AG20443 (cell line): ENCODE measurements at places on chromosomes 12 and 14.
A peak's percentile ranks its signal among the peaks of the same experiment; 100 is the strongest.

DNA sequence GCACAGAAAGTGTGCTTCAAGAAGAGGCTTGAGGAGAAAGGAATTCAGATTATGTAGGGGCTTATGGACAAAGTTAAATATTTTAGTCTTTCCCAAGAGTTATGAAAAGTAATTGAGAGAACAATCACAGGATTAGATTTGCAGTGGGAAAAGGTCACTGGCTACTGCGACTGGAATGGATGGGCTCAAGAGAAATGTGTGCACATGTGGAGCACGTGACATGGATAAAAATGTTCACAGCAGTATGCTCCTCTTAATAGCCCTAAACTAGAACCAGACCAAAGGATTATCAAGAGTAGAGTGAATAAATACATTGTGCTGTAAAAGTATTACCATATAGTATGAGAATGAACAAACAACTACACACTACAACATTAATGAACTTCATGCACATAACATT lies 78.1 kb downstream of the ABCD2 start:
- no peak for DNase-seq

DNA sequence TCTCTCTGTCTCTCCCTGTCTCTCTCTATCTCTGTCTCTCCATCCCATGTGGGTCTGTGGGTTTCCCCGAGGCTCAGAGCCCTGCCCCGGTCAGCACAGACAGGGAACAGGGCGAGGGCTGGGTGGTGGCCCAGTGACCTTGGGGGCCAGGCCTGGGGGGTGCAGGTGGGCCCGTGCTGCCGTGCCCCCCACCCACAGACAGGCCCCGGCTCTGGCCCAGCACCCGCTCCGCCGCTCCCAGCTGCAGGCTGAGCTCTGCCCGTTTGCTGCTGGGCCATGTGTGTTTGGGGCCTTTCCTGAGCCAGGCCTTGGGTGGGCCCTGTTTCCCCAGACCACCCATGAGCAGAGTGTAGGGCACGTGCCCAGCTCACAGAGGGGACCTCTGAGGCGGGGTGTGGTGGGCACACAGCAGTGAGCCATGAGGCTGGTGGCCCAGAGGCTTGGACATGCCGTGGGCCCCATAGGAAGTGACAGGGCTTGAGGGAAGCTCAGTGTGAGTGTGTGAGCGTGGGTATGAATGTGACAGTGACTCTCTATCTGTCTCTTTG lies 51.0 kb downstream of the TMEM121 start:
- no peak for DNase-seq

- DNase-seq: no peak
Measured at GRCh38 chr14:59705866-59706265, 129.3 kb upstream of the CCDC175 start.

DNA sequence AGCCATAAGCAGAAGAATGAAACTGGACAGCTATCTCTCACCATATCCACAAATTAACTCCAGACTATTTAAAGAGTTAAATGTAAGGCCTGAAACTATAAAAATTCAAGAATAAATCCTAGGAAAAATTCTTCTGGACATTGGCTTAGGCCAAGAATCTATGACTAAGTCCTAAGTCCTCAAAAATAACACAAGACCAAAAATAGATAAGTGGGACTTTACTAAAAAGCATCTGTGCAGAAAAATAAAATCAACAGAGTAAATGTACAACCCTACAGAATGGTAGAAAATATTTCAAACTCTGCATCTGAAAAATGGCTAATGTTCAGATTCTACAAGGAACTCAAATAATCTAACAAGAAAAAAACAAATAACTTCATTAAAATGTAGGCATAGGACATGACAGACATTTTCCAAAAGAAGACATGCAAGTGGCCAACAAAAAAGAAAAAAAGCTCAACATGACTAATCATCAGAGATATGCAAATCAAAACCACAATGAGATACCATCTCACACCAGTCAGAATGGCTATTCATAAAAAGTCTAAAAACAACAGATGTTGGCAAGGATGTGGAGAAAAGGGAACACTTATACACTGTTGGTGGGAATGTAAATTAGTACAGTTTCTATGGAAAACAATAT lies 61.0 kb upstream of the PPFIA2 start:
- DNase-seq: no peak

DNA sequence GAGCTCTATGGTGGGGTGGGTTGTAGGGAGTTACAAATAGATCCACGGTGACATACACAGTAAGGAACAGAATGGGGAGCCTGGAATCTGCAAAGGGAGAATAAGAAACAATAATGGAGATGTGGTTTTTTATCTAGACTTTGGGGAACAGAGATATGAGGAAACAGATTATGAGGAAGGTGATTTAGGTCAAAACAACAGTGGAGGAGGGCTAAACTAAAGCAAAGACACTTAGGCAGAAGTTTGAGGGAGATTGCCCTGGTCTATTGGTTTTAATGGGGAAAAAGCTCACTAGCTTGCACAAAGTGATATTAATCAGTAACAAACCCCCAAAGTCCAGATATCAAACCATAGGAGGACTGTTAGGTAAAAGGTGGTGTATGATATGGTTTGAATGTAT lies 144.5 kb upstream of the DYRK2 start:
- DNase-seq: no peak

DNA sequence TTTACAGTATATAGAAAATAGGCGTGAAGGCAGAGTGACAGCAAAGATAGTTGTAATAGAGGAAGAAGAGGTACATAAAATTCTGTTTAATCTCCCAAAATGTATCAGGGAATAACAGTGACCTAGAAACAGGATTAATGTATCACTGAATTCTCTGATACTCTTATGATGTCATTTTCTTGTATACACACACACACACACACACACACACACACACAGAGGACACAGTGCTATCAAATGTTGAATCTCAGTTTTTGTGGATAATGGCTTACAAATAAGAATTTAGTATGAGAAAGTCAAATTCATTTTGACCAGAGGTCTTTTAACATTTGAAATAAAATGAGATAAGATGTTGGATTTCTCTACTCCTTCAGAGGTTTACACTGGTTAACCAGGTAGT lies 4.3 kb upstream of the LRIG3 start:
- no peak for DNase-seq

- no peak for DNase-seq
Measured at GRCh38 chr14:101231828-101232227, 328.3 kb upstream of the RTL1 start.

- no peak for DNase-seq
Measured at GRCh38 chr12:12553208-12553785, 9.4 kb downstream of the DUSP16 start.

GRCh38 chr12:29578070-29578469 lies 80.6 kb upstream of the OVCH1 start:
- no peak for DNase-seq

GRCh38 chr14:68660495-68660894 lies 132.4 kb downstream of the ZFP36L1 start:
- no peak for DNase-seq

- DNase-seq: peak; percentile 83
Measured at GRCh38 chr12:1806301-1807086, 13.9 kb upstream of the LRTM2 start.

DNA sequence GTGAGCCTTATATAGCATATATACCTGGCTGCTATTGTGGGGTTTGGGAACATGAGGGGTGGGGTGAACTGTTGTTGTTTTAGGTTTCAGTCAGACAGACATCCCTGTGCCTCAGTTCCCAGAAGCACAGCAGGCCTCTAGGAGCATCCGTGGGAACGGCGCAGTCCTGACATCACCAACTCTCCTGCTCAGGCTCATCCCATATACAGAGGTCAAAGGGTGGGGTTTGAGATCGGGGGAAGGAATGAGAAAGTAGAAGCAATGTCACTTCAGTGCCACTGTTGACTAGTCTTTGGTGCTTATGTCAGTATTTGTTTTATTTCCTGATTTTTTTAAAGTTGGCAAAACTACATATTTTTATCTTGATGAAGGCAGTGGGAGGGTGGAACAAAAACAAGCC lies 43.1 kb upstream of the A2ML1 start:
- DNase-seq: no peak

- no peak for DNase-seq
Measured at GRCh38 chr12:52362118-52362726, 5.1 kb downstream of the KRT85 start.

- no peak for DNase-seq
Measured at GRCh38 chr12:44342371-44342770, 506.5 kb downstream of the TMEM117 start.

- no peak for DNase-seq
Measured at GRCh38 chr14:68447581-68448251, 345.2 kb downstream of the ZFP36L1 start.

- peak; percentile 35 for DNase-seq
Measured at GRCh38 chr12:120538281-120539156, 4.4 kb downstream of the RNF10 start.

GRCh38 chr12:131850856-131851559 lies 22.8 kb downstream of the MMP17 start:
- DNase-seq: no peak

- DNase-seq: no peak
Measured at GRCh38 chr12:125057708-125058107, 7.5 kb upstream of the AACS start.

DNA sequence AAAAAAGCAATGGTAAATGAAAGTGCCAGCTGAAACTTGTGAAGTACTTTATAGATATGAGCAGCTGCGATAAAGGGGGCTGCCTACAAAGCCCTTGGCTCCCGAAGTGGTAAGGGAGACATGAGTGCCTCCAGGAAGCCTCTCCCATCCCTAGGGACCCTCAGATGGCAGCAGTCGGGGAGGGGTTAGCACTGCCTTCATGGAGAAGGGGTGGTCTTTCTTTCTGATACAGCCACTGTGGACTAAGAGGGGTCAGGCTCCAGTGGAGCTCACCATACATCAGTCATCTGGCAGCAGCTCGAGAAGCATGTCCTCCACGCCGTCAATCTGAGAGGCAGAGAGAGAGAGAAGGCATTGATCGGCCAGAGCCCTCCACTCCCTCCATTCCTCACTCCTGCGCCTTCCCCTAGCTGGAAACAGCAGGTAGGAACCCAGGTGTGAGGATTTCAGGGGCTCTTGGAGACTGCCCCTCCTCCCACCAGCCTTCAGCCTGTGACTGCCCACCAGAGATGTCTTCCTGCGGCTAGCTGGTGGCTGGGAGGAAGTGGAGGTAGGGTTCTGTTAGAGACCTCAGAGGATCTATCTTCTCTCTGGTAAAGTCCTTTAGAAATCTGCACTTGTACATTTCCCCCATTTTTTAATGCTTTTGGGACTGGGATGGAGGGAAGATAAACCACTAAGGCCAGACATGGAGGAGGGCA lies 2.3 kb downstream of the TCL1A start:
- DNase-seq: no peak

GRCh38 chr12:31106101-31106803 lies 32.6 kb downstream of the DDX11 start:
- no peak for DNase-seq

- no peak for DNase-seq
Measured at GRCh38 chr12:77847060-77847541, 16.4 kb downstream of the NAV3 start.

DNA sequence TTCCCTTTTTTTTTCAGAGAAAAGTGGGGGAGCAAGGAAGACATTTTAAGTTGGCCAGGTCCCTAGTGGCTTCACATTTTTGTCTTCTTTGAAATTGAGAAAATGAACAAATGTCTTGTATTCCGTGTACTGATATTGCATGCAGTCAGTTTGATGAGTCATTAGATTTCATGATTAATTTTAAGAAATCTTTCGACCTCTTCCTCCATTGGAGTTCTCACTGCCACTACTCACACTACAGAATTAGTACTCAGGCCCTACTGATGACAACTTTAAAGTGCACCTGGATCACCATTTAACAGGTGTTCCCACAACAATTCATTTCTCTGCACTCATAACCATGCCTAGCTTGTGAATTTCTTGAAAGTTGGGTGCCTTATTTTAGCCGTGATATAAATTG lies 50.5 kb downstream of the SAMD4A start:
- peak; percentile 45 for DNase-seq

DNA sequence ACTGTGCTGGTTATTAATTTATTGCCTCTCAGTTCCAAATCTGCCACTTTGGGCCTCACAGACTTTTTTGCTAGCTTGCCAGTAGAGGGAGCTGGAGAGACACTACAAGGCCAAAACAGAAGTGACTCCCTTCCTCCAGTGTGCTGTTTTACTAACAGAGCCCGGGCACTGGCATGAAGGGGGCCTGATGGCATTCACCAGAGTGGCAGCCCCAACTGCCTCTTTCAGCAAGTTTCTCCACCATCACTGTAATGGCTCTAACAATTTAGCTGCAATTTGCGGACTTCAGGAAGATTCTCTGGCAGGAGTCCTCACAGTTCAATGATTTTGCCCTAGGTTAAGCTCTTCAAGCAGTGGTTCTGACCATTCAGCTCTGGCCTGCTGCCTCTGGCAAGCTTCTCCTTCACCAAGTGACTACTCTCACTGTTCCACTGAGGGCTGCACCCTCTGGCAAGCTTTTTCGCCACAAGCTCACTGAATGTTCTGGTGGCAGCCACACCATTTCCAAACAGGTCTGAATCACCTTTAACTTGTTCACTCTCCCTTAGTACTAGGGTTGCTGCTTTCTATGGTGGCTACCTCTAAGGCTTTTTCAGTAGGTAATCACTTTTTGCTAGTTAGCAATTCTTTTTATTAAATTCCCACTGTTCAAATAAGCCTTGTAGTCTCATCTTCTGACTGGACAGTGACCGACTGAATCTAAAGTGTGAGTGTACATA lies 104.9 kb downstream of the ZC3H14 start:
- DNase-seq: peak; percentile 84

- DNase-seq: peak; percentile 20
Measured at GRCh38 chr14:77580964-77581505, 35.4 kb downstream of the SPTLC2 start.

- peak; percentile 81 for DNase-seq
Measured at GRCh38 chr14:99415496-99416281, 65.0 kb downstream of the SETD3 start.

DNA sequence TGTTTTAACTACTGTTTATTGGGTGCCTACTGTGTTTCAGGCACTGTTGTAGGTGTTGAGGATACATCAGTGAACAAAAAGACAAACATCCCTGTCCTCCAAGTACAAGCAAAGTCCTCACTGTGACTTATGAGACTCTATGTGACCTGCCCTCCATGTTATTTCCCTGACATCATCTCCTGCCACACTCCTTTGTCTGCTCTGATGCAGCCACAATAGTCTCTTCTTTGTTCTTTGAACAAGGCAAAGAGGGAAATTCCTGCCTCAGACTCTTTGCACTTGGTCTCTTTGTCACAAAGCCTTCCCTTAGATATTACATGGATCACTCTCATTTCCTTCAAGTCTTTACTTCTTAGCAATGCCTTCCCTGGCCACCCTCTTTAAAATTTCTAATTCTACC lies 240.1 kb upstream of the SRRM4 start:
- DNase-seq: no peak

- peak; percentile 93 for DNase-seq
Measured at GRCh38 chr12:6069437-6070093, 54.9 kb downstream of the VWF start.
